Erythroblast (primary cell): ENCODE measurements at places on chromosomes 1 and 21.

- DNase-seq: no peak
Observed at GRCh38 chr1:2299131-2299627, 71.1 kb downstream of the SKI start.

DNA sequence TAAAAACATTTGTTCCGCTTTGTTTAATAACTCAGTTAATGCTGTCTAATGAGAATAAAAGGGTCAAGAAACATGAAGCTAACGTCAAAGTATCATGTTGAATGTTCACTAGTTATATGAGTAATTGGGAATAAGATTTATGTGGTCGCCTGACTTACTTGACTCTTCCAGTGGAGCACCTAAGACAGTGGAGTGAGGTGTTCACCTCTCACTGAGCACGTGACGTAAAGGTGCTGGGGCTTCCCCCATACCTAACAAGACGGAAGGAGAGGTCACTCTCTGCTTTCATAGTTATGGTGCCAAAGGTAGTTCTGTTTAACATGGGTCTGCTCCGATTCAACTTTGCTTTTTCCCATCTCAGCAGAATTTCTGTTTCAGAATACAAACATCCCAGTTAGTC is 686 bp downstream of the KMO start:
- no peak for DNase-seq

DNA sequence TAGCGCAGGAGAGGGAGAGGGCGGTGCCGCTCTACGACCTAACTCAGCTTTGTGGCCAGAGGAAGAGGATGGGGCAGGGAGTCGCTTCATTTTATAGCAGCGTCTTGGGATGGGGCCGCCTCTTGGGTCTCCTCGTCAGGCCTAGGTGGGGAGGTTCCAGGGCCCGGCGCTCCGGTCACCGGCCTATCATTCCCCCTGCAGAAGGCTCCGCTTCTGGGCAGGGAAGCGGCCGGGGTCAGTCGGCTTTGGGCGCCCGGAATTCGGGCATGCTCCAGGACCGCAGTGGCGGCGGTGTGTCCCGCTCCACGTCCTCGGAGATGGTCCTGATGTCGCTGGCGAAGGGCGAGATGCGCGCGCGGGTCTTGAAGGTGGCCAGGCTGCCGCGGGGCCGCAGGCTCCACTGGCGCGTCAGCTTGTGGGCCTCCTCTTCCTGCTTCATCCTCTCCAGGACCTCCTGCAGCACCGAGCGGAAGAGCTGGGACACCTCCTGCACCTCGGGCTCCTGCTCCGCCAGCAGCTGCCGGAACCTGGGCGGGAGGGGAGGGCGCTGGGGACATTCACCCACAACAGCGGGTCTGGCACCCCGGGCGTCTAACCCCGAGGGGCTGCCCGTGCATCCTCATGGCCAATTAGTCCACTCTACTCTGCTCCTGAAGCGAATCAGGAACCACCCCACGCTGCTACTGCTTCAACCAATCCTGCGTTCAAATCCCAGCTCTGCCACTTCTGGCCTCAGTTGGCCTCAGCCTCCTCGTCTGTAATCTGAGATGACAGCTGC is 13.0 kb downstream of the RD3 start:
- DNase-seq: no peak

- peak; percentile 63 for DNase-seq
Observed at GRCh38 chr1:17239420-17239819, 9.5 kb upstream of the PADI3 start.

GRCh38 chr1:18154430-18155194 is 47.0 kb downstream of the IGSF21 start:
- no peak for DNase-seq

GRCh38 chr1:212288615-212289014 is 3.4 kb downstream of the PPP2R5A start:
- peak; percentile 9 for DNase-seq

GRCh38 chr1:26021647-26022403 is at the start of gene EXTL1:
TSS of gene EXTL1 (plus strand) at chr1:26021775. CDS start at chr1:26022647, 872 bp downstream.
- DNase-seq: no peak

DNA sequence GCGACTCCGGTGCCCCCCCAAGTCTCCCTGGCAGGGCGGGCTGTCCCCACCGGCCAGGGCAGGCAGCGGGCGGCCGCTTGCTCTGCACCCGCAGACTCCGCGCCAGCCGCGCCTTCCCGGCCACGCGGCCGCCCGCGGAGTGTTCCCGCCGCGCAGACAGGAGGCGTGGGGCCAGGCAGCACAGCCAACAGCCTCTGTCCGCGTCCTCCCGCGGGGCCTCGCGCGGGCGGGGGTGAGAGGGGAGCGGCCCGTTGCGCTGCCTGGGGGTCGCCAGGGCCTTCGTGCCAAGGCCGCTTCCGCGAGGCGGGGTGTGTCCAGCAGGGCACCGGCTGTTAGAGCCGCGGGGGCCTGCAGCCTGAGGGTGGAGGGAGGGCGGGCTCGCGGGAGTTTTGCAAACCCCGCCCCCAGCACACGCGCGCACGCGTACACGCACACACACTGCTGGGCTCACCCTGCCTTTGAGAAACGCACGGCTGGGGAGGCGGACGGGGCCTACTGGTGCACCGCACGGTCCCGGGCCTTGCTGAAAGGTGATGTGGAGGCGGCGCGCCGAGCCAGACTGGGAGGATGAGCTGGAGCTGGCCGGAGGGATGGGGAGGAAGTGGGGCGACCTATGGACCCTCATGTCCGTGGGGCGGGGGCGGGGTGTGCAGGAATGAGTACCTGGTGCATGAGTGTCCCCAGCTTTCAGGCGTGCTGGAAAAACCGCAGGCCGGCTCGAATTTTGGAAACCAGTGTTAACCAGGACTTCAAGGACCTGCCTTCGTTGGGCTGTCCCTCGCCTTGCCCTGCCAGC is 41.5 kb downstream of the KIAA1614 start:
- DNase-seq: peak; percentile 84

DNA sequence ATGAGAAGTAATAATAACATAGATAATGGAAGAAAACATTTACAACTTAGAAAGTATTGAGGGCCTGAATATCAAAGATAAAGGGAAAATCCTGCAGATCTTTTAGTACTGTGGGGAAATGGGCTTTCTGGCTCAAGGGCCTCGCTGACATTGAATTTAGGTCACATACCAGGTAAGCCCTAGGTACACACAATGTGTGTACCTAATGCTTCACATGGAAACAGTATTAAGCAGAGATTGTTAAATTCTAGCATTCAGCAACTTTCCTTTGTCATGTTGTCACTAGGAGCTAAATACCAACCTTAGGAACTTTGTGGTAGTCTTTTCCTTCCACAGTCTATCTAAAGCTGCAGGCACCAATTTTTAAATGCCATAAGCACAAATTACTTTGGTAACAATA is 49.7 kb downstream of the ODF2L start:
- DNase-seq: no peak

- DNase-seq: peak; percentile 53
Observed at GRCh38 chr1:223401873-223402789, 8.9 kb downstream of the CCDC185 start.

DNA sequence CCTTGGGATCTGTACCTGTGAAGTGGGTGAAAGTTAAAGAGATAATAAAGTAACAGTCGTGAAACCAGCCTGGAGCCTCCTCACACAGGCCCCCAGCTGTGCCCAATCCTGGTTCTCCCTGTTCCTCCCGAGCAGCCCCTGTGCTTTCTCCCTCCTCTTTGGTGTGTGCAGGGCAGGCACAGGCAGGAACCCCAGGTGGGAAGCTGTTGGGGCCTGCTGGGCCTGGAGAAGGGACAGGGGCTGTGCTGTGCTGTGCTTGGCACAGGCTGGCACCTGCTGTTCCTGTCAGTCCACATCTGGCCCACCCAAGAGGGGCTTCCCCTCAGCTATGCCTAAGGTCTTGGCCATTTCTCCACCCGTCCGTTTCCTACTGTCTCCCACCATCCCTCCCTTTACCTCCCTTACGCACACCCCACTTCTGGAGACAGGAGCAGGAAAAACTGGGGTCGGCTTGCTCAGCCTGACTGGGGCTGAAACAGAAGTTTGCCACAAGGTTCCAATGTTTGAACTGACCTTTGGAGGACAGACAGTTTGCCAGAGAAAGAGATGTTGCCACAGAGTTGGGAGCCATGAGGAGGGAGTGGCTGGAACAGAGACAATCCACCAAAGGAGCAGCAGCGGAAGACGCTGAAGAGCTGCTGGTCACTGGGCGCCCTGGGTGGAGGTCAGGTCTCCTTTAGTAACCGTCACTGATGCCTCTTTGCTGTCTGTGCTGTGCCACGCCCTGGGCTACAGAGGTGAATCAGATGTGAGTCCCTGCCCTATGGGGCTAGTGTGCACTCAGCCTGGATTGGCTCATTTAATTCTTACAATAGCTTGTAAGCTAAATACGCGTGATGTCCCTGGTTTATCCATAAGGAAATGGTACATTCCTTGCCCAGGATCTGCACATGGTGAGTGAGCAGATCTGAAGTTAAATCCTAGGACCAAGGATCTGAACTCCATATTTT is 18.8 kb upstream of the ARTN start:
- no peak for DNase-seq

GRCh38 chr1:224644553-224645154 is 28.5 kb downstream of the CNIH3 start:
- DNase-seq: peak; percentile 47

DNA sequence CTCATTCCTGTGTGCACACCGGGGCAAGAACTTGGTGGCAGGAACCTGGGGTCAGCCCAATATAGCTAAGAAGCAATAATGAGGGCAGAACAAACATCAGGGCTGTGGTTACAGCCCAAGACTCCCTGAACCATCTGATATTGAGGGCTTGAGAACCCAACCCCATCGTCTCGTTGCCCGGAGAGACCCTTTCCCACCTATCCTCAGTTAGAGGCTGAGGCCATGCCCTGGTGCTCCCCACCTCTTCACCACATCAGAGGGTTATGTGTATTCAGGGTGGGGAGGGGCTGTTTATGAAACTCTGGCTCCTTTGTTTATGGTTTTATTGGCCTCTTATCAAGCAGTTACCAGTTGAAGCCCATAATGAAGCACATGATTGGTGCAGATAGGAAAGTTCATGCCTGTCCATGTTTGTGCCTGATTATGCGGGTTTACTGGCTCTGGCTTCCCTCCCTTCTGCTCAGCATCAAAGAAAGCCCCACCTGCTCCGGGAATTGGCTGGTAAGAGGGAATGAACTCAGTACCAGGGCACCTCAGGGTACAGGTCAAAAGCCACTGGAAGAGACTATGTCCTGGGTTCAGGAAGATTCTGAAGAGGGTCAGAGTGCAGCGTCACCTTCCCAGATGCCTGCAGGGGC is 14.5 kb downstream of the NUAK2 start:
- peak; percentile 78 for DNase-seq

DNA sequence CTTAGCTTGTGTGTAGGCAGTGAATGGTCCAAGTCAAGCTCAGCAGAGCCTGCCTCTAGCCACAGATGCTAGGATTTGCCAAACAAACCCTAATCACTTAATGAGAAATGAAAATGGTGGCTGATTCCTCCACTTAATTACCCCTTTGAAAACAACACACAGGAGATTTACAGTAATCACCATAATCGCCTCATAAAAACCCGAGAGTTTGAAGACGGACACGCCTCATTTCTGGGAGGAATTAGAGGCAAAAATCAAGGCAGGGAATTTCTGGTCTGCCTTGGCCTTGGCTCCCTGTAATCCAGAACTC is 16.3 kb upstream of the FOXE3 start:
- no peak for DNase-seq

- no peak for DNase-seq
Observed at GRCh38 chr1:101587741-101588140, 350.9 kb downstream of the S1PR1 start.

DNA sequence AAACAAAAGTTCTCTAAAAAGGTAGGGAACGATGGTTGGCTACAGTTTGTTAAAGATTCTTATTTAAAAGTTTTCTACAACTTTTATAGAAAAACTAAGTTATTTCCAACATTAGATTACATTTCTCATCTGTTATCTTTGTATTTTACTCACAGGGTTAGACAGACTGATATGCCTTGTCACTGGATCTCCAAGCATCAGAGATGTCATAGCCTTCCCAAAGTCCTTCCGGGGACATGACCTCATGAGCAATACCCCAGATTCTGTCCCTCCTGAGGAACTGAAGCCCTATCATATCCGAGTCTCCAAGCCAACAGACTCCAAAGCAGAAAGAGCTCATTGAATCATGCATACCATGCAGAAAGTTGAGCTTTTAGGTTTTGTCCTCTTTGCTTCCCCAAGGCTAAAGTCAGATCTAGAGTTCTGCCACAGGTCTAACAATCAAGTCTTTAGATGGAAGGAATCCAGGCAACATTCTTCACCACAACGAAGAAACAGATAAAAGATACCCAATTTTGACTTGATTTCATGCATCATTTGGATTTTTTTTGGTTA is 10.3 kb downstream of the GAS5 start:
- DNase-seq: no peak

- DNase-seq: peak; percentile 73
Observed at GRCh38 chr1:54376430-54377039, 29.7 kb downstream of the SSBP3 start.

GRCh38 chr21:42672699-42673458 is 19.5 kb downstream of the PDE9A start:
- no peak for DNase-seq

DNA sequence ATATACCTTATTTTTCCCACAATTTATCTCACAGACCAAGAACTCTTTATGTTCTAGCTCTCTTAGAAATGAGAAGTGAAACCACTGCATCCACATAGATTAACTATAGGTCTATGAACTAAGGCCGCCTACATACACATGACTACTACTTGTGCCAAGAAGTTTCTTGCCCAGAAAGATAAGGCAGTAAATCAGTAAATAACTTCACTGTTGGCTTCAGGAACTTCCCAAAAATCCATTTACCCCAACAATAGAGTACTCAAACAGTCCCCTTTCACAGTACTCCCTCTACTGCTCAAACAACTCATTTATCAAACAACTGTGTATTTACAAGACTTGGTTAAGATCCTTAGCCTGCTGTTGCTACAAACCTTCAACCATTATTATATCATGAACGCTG is 96.5 kb downstream of the NME7 start:
- DNase-seq: peak; percentile 47

DNA sequence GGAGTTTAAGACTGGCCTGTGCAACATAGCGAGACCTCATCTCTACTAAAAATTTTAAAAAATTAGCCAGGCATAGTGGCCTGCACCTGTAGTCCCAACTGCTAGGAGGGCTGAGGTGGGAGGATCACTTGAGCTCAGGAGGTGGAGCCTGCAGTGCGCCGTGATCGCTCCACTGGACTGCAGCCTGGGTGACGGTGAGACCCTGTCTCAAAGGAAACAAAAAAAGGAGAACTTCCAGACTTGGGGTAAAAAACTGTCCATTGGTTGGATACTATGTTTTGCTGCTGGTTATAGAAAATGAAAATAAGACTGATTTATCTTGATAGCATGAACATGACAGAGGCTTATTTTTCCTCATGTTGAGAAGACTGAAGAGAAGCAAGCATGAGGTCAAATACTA is 79.4 kb downstream of the WDR4 start:
- DNase-seq: no peak

DNA sequence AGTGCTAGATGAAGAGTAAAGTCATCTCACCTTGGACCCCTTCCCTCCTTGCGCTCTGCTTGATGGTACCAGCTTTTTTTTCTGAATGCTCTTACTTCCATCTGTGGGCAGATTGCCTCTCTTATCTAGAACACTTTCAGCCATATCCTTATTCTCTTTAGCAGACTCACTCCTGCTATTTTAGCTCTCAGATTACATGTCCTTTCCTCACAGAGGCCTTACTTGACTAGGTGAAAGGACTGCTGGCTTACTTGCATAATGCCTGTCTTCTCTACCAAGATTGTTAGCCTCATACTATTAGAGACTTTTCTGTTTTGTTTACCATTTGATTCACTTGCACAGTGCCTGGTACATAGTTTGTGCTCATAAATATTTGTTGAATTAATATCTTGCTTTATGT is 9.3 kb downstream of the IFI44 start:
- no peak for DNase-seq

- peak; percentile 85 for DNase-seq
Observed at GRCh38 chr1:46446646-46447498, 42.8 kb upstream of the DMBX1 start.
